CD14-positive monocyte (primary cell): ENCODE measurements at places on chromosomes 11 and 22.
A peak's percentile ranks its signal among the peaks of the same experiment; 100 is the strongest.

- DNase-seq: no peak
Measured at GRCh38 chr11:27934830-27935145, 173.2 kb downstream of the KIF18A start.

GRCh38 chr22:48644997-48645396 lies 1182.7 kb downstream of the BRD1 start:
- DNase-seq: no peak

DNA sequence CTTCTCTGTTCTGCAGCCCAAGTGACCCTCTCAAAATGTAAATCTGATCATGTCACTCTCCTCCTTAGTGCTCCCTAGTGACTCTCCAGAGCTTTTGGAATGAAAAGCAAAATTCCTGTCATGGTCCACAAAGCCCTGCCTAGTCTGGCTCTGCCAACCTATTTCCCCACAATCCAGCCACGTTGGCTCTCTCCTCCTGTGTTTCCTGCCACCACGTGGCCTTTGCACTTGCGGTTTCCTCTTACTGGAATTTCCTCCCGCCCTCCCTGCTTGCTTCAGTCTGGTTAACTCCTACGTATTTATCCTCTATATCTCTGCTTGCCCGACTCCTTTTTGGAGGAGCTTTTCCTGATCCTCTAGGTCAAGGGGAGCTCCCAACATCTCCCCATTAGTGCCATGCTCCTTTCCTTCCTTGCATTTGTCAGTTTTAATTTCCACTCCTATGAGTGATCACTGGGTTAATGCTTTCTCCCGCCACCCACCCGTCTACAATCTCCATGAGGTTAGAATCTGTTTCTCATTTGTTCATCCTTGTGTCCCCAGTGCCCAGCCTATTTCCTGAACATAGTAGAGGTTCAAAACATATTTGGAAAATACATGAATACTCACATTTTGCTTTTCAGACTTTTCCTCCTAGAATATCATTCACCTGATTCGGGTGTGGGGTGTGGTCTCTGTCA lies 11.5 kb downstream of the NNMT start:
- DNase-seq: no peak

- peak; percentile 4 for DNase-seq
Measured at GRCh38 chr11:80899381-80899780, 1458.6 kb upstream of the TENM4 start.

DNA sequence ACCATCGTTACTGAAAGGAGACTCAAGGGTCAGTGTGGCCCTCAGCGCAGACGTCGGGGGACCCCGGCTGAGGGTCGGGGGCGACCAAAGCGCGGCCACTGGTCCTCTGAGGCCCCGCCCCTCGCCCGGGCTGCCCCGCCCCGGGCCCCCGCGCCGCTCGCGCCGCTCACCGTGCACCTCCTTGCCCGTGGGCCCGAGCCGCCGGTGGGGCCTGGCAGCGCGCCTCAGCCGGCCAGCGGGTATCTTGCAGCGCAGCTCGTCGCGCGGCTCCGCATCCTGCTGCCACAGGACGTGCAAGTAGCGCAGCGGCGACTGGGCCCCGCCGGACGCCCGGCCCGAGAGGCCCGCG lies 419 bp downstream of the ANKRD54 start:
- DNase-seq: no peak
